LoVo (cell line): ENCODE measurements at places on chromosomes 2 and 18.
A peak's percentile ranks its signal among the peaks of the same experiment; 100 is the strongest.

DNA sequence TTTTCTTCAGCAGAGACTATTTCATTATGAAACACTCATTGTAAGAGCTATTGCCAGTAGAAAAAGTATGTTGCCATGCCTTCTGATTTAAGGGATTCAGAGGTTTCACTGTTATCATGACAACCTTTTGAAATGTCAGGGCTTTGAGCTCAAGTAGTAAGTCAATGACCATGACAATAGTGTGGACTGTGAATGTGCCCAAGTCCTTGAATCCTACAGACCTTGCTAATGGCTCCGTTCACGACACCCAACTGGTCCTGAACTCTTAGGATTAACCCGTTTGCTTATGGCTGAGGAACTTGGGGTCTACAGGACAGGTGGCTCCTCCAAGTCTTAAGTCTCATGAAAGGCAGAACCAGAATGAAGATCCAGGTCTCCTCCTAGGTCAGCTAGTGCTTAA is 17.6 kb upstream of the KIDINS220 start:
- no peak for DNase-seq

DNA sequence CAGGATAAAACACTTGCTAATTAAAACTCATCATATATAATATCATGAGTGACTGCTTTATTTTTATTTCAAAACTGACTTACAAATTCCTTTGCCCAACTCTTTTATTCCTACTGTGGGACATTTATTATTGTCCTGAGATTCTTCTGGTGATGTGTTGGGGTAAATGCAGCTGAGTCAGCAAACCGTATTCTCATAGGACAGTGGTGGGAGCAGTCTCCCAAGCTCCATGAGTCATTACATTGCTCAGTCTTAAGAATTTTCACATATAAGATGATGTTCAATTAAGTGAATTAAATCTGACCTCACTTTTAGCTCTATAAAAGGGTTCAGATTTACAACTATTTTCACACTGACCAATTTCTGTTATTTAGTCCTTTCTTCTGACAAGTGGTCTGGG is 1530.7 kb downstream of the LRP1B start:
- no peak for DNase-seq

- DNase-seq = no peak
Observed at GRCh38 chr2:129737660-129738527, 241.6 kb upstream of the RAB6C start.

- no peak for DNase-seq
Observed at GRCh38 chr2:106137731-106138521, 56.2 kb downstream of the UXS1 start.

DNA sequence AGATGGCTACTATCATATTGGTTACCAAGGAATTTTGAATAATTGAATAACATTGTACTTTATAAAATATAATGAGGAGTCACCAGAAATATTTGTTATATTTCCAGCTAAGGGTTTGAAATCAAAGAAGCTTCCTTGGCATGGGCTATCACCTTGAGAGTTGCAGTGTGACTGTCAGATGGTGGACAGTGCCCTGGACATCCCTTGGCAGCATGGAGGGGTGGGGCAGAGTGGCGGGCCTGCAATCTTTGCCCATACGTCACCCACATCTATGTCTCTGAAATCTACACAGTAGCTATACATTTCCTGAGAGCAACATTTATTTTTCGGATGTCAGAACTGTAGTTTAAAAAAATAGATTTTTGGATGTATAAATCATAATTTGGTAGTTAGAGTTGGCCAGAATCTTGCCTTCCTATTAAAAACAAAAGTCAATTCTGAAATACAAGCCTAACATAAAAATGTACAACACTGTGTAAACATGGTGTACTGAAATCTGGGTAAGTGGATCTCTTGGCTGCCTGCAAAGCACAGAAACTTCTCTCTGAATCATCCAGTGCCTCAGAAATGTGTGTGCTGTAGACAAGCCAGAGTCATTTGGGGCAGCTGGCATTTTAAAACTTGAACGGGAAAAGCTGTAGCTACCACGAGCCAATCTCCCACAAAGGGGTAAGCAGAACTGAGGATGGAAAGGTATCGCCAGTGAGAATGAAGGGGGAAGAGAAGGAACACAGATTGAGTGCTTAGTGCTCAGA is 124.2 kb upstream of the ARHGAP28 start:
- no peak for DNase-seq

DNA sequence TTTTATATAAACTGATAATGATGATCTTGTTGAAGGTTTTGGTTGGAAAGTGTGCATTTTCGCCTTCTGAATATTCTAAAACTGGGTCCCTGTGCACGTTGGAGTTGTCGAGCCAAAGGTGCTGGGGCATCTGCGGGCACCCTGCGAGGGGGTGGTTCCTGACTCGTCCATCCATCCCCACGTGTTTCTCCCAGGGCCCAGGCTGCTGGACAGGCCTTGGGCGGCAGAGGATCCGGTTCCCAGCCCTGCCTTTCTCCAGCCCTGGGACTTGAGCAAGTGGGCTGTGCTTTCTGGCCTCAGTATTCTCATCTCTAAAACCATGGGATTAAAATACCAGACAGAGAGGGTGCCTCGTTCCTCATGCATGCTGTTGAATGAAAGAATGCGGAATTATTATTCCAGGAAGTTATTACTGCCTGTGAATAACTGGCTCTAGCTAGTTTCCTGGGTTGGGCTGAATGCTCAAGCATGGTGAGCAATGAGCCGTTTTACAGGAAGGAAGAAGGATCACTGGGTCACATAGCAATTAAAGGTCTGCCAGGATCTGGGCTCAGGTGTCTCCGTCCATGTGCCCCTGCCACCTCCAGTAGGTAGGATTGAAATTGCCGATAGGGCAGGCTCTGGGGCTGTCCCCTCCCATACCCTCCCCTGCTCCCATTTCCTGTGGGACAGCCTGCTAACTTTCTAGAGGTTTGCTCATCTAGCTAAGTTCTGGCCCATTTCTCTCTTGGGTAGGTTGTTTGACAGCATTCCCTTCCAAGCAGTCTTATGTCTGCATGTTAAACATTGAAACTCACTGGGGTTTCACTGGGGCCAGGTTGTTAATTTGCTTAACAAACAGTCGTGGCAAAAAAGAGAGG is 77.2 kb upstream of the HS6ST1 start:
- DNase-seq = no peak

- no peak for DNase-seq
Observed at GRCh38 chr18:33470216-33470615, 29.7 kb upstream of the CCDC178 start.

DNA sequence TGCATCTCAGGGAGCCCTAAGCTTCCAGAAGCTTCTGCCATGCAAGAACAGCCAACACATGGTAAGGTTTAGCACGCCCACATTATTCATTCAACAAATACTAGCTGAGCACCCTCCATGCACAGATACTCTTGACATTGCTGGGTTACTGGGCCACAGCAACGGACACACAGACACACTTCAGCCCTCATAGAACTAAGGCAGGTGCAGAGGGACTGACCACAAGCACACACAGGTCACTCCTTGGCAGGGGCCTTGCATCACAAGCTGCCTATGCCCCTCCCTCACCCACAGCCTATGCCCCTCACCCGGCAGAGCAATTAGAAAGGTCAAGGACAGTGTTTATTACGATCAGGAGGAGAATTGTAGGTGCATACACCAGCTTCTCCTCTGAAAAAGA is 15.8 kb downstream of the SLC14A2 start:
- DNase-seq = no peak

DNA sequence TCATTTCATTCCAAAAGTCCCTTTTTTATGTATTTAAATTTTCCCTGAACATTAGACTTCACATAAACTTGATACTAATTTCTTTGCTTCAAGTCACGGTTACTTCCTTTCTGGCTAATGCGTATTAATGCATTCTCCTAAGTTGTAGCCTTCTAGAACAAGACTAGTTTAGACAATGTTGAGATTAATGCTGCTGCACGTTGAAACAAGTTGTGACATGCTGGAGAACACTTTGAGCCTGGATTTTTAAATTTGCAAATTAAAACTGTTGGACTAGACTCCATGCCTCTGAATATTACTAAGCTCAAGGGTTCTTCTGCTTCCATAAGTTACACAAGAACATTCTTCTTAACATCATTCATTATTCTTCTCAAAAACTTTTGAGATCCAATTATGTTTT is 29.1 kb downstream of the ID2 start:
- DNase-seq = no peak

DNA sequence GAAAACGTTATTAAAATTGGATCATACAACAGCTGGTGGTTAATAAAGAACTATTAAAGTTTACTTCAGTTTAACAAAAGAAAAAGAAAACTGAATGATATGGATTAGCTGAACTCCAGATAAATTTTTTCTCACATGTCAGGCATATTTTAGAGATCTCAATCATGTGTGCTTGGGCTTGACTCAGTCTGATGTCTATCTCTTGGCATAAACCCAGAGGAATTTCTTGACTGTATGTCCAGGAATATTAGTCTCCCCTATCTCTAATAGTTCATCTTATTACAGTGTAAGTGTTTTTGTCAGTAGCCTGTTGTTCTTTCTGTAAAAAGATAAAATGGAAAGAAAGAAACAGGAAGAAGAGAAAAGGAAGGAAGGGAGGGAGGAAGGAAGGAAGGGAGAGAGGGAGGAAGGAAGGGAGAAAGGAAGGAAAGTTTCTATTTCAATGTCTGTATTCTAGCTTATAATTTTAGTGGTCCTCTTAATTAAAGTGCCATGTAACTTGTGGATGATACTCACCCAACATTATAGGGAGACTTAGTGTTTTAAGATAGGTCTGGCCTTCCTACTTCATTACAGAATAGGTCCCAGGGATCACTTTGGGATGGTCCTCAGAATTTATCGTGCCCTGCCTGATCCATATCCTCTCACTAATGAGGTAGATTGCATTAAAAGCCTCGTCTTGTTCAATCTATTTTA is 99.7 kb upstream of the UGP2 start:
- no peak for DNase-seq

GRCh38 chr2:241211276-241211675 is 22.8 kb downstream of the ANO7 start:
- no peak for DNase-seq

DNA sequence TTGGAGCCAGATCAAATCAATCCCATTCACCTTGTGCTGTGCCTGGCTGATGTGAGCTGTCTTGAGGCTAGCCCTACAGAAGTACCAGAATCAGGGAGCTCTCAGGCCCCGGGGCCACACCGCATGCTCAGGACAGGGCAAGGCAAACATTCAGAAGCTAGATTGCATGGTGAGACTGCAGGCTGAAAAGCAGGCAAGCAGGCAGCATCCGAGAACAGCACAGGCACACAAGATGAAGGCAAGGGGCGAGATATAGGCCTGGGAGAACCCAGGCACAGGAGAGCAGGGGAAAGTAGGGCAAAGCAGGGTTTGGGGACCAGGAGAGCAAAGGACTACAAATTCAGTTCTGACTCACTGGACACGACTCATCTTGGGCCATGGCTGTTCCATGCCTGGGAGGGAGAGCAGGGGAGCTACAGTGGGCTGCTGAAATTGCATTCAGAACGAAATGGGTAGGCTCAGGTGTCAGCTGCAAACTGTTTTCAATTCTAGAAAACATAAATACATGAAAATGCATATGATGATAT is 59.6 kb downstream of the GALNT14 start:
- no peak for DNase-seq

- no peak for DNase-seq
Observed at GRCh38 chr18:58806826-58807714, 57.6 kb upstream of the ZNF532 start.

- DNase-seq = no peak
Observed at GRCh38 chr2:143936848-143937722, 582.8 kb downstream of the ZEB2 start.

- DNase-seq = no peak
Observed at GRCh38 chr2:232894746-232895145, 24.7 kb downstream of the SNORC start.

- DNase-seq = no peak
Observed at GRCh38 chr2:83650161-83650560, 808.9 kb downstream of the SUCLG1 start.

DNA sequence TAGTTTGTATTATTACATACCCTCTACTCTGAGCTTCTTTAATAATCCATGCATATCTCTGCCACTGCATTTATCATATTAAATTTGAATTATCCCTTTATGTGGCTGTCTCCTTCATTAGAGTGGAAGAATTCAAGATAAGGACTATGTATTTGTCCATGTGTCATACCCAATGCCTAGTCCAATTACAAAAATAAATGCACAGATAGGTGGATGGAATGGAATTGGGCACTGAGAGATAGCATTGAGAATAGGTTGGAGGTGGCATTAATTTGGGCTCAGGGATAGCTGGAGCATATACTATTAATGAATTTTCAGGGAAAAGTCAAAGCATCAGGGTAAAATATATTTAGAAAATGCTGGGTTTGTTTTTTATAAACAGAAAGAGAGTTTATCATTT is 893.2 kb downstream of the EPHA4 start:
- no peak for DNase-seq

DNA sequence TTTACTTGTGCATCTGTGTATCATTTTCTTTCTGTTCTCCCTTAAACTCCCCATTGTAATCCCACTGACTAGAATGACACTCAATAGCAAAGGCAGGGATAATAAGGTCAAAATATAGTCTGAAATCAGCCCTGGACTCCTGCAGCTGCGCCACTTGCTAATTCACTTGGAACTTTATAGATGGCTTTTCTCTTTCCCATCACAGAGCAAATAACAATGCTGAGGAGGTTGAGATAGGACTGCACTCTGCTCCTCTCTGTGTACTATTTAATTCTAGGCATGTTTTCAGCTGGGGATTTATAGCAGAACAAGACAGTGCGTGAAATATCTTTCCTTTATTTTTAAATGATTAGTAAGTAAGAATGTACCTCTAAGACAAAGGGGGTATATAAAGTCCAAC is 324.2 kb downstream of the LNPK start:
- DNase-seq = no peak

DNA sequence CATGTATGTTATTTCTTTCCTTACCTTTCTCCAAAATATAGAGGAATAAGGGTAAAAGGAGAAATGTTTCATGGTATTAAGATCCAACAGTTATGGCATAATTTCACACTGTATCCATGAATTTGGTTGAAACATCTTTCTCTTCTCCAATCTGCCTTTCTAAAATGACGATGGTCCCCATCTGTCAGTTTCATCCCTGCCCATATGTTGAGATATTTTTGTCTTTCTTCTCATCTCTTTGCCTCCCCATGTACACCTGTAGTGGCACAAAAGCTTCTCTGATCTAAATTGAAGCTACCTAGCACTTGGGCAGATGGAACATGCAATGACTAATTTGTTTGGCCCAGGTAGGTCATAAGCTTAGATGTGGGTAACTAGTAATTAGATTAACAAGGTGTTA is 90.7 kb upstream of the LRRTM1 start:
- DNase-seq = no peak

DNA sequence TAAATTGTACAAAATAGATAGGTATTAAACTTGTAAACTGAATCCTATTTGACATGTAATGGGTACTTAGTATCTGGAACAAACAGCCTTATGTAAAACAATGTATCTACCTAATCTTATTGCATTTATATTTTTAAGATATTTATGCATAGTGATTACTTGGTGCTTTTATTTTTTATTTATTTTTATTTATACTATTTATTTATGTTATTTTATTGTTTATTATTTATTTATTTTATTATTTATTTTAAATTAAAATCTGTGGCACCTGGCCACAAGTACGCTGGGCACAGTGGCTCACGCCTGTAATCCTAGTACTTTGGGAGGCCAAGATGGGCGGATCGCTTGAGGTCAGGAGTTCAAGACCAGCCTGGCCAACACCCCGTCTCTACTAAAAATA is 26.9 kb downstream of the MRO start:
- no peak for DNase-seq

- peak; percentile 56 for DNase-seq
Observed at GRCh38 chr18:79644006-79644665, 35.5 kb upstream of the CTDP1 start.
